ENCODE measurements at places on chromosomes 16 and 17.

DNA sequence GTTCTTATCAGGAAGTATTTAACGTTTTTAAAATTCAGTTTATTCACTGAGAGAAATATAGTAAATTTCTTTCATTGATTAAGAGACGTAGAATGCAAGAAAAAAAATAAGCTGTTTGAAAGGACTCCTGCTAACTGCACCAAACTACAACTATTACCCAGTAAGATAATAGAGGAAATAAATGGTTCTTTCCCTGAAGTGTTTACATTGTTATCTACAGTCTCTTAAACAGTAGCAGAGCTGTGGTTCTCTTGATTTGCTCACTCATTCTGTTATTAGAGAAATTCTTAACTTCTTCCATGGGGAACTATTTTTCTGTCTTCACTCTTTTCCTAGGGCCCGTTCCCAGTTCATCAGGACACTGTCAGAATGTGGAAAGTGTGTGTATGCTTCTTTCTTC is 973.0 kb downstream of the KCNJ2 start:
- DNase-seq = no peak

GRCh38 chr16:19488213-19488640 is 33.7 kb downstream of the GDE1 start:
- DNase-seq = no peak

DNA sequence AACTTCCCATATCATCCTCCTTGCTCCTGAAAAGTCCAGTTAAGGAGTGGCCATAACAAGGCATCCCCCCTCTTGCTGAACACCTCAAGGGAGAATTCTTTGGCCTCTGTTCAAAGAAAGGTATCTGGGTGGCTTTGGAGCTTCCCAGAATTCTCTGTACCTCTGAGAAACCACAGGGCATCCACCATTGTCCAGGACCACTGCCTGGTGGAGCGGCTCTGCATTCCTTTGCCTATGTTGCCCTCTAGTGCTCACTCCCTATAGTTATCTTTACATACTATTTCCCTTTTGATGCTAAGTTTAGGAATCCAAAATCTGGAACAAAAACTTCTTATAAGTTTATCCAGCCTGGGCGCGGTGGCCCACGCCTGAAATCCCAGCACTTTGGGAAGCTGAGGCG is 30.3 kb downstream of the CHD9NB start:
- peak; percentile 34 for DNase-seq

DNA sequence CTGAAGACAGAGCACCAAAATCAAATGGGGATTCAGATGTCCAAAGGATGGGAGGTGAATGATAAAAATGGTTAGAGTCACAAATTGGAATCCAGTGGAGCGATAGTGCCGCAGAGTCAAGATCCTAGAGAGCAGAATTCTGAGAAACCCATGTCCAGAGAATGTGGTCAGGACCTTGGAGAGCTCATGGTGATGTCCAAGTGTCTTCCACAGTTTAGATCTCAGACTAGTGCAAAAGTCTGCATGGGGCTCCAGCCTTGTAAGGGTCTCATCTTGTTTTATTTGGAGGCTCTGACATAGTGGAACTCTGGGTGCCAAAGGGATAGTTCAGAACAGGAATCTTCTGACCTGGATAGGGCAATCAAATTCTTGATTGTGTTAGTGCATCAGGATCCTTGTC is 245.9 kb upstream of the HSBP1 start:
- DNase-seq = no peak

- DNase-seq = no peak
These were observed 769.1 kb upstream of the CDH8 start for GRCh38 chr16:62805221-62805857.

DNA sequence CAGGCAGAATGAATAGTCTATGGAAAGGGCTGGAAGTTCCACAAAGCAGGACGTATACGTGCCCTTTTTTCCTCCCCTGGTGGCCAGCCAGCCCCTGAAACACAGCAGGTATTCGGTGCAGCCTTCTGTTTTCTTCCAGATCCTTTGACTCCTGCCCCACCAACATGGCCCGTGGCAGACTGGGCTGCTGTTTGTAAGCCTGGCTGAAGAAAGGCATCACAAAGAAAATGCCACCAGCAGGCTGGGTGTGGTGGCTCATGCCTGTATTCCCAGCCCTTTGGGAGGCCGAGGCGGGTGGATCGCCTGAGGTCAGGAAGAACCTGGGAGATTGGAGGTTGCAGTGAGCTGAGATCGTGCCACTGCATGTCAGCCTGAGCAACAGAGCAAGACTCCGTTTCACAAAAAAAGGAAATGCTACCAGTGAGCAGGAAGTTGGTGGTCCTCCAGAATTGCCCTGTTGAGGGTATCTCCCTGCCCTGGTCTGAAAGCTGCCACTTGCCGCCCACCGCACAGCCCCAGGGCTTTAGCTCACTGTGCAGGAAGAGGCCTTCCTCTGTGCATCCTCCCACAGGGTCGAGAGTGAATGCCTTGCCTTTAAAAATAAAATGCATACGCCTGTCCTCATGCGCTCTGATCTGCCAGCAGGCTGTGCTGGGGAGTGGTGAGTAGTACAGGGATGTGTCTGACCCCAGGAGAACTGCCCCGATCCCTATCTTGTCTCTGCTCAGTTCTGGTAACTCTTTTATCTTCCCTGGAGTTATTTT is 587.7 kb downstream of the MAF start:
- DNase-seq = no peak

DNA sequence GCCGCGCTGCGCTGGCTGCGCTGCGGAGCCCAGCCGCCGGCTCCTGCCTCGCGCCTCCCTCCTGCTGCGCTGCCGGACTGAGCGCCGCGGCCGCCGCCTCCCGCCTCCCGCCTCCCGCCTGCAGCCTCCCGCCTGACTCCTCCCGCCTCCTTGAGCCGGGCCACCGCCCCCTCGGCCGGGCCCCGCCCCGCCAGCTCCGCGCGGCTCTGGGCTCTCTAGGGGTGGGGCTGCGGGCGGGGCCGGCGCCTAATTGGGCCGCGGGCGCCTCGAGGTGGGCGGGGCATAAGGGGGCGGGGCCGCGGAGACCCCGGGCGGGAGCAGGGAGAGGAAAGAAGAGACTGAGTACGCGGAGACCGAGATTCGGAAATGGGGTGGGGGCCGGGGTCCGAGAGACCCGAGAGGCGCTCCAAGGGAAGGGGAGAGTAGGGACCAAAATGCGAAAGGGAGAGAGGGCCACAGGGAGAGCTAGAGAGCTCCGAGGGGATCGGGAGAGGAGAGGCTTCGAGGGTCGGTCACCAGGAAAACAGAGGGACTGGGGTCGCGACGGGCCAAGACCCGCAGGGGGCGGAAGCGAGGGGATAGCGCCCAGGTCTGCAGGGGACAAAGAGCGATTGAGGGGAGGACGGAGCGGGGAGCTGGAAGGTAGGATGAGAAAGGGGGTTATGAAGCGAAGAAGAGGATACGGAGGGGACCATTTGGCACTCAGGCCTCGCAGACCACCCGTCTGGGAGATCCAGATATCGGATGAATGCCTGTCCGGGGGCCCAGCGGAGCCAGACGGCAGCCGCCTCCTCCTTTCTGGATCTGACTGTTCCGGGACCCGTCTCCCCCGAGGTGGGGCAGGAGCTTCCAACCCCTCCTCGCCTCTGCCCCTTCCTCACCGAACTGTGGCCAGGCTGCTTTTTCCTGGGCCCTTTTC is at the start of gene C1QL1:
Gene C1QL1, minus strand, starts transcription at position 79 of the 919 bp plus-strand sequence. CDS start 255 bp downstream, outside the sequence.
- DNase-seq = peak; percentile 68

DNA sequence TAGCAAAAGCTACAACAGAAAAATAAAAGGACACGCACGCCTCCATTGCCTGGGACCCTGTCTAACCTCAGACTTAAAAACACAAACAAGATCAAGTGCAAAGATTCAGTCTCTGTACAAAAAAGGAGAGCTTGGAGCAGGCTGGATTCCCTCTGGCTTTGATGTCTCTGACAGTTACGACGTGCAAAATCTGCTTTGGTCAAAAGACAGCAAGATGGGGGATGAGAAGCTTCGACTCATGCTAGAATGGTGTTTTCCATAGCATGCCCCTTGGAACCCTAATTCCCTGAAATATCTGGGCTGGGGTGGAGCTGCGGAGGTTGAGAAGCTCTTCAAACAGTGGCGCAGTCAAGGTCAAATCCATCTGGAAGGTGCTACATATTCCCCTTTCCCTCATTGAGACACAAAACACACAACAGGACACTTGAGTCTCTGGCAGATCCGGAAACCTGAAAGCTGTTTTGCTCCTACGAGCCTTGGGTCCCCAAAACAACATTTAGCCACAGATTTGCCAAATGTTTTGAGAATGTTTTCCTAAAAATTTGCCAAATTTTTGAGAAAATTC is 9.1 kb downstream of the MYH11 start:
- no peak for DNase-seq

DNA sequence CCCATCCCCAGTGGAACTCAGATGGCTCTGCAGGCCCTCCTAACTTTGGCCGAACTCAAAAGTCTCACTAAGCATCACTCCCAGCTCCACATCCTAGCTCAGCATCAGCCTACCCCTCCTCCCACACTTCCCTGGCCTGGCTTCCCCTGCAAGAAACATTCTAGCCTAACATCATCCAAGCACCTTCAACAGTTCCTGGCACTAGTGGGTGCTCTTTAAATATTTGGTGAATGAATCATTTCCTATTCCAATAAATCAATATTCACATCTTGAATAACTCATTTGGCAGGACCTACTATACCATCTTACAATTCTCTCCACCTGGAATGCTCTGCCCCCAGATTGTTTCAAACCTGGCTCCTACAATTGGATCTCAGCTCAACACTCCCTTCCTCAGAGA is 11.0 kb upstream of the BBS2 start:
- DNase-seq = no peak

DNA sequence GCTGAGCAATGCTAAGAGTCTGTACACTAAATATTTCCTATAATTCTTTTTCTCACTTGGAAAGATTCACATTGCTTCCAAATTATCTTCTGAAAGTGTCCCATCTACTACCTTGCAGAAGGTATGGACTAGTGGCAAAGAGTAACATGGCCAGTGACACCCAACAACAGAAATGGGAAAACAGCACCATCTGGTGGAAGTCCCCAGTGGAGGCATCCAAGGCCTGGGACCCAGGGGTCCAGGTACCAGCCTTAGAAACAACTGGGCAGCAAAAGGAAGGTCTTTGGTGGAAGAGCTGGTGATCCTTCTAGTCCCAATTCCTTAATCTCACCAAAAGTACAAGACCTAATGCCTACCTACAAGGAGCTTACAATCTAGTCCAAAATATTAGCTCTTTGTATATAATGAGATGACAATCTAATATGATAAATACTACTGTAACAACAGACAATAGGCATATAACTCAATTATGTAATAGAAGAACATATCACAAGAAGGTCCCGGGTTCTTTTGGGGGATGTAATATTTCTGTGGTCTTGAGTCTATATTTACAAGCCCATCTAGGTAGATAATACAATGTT is 55.3 kb downstream of the SKAP1 start:
- DNase-seq = no peak

DNA sequence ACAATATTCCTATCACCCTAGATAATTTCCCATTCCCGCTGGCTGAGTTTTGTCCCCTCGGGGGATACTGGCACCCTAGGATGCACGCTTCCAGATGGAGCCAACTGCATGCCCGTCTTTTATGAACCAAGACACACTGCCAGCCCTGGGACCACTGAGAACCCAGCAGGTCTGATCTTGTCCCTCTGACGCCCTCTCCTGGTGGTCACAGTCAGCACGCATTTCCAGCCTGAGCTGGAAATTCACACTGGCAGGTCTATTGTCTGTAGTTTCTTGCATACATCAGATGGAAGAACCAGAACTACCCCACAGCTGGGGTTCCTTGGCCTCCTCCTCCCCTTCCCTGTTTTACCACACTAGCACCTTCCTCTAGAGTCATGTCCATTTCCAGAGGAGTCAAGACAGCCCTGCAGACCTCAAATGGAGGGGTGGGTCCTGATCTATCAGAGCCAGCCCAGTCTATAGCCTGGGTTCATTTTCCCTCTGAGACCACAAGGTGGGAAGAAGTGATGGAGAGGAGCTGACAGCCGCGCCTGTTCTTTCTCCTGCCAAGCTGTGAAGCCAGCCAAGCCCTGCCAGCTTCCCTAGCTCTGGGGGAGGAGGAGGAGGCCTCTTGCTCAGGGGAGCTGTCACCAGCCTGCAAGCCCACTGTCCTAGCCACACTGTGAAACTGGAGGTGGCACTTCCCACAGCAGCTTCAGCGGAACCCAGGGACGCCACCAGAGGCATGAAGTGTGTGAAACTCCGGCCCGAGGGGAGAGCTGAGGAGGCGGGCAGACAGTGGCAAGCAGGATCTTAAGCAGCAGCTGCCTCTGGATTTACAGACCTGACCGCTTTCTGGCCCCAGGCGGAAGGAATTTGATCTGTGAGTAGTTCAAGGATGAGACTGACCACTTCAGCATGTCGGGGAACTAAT is 29.3 kb downstream of the MXRA7 start:
- peak; percentile 51 for DNase-seq

GRCh38 chr17:73824321-73824720 is 180.1 kb upstream of the SDK2 start:
- DNase-seq = no peak

- DNase-seq = no peak
These were observed 35.0 kb upstream of the ZNF423 start for GRCh38 chr16:49890876-49891275.

DNA sequence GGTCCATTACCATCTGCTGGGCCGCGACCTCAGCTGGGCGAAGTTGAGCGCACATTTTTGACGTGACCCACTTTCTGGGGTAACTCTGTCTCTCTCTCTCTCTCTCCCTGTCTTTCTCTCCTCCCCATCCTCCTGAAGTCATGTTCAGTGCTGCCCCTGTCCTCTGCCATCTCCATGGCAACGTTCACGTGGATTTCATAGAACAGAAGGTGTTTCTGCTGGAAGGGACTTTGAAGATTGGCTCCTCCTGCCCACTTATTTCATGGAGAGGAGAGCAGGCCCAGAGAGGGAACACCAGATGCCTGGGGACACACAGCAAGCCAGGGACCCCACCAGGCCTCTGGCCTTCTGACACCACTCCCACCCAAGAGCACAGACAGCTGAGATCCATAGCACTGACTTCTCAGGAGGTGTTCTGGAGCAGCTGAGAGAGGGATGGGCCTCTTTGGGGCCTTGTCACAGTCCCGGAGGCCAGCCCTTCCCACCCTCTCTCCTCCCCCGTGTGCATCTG is 4.2 kb upstream of the CCNF start:
- DNase-seq = no peak

GRCh38 chr17:31433091-31433790 is 41.8 kb downstream of the RAB11FIP4 start:
- no peak for DNase-seq

- peak; percentile 84 for DNase-seq
These were observed 15.9 kb upstream of the ANKRD40CL start for GRCh38 chr17:50783193-50783660.

GRCh38 chr17:83183145-83183948 is 103.9 kb downstream of the METRNL start:
- no peak for DNase-seq

GRCh38 chr17:68390888-68391545 is 66.3 kb downstream of the WIPI1 start:
- no peak for DNase-seq

DNA sequence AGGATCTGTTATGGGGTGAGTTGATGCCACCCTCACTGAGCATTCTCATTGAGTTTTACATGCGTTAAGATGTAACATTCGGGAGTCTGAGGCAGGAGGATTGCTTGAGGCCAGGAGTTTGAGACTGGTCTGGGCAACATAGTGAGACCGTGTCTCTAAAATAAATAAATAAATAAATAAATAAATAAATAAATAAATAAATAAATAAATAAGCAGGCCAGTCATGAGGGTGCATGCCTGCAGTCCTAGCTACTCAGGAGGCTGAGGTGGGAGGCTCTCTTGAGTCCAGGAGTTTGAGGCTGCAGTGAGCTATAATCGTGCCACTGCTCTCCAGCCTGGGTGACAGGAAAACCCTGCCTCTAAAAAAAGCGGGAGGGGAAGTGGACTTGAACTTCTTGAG is 90.3 kb downstream of the SNX29 start:
- no peak for DNase-seq

GRCh38 chr16:17013038-17013437 is 457.7 kb downstream of the XYLT1 start:
- no peak for DNase-seq

Measured in fibroblast of the conjunctiva (primary cell).